Left renal cortex interstitium (tissue), 4 donors: ENCODE measurements at places on chromosomes 1 and 21. TPM values are rescaled to one million over a fixed set of nuclear protein-coding genes. Genes with fewer than 3 reads are reported as not detected.

Gene SMCP
- not detected for polyA plus RNA-seq

GRCh38 chr1:29341936-29342335 lies 105.6 kb downstream of the PTPRU start:
- DNase-seq = no peak

DNA sequence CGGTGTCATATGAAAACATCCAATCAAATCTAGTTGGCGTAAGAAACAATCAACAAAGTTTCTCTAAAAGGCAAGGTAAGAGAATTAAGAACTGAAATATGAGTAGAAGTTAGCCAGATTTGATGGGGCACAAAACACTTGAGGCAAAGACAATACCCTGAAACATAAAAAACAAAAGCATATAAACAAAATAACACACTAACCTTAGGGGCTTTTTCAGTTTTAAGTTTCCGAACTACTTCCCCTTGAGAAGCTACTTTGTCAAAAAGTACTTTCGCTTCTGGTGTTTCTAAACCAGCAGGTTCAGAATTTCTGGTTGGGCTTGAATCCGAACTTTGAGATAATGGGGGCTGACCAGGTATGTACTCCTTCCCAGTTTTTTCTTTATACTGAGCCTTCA lies 57.9 kb downstream of the EPRS1 start:
- DNase-seq = no peak

DNA sequence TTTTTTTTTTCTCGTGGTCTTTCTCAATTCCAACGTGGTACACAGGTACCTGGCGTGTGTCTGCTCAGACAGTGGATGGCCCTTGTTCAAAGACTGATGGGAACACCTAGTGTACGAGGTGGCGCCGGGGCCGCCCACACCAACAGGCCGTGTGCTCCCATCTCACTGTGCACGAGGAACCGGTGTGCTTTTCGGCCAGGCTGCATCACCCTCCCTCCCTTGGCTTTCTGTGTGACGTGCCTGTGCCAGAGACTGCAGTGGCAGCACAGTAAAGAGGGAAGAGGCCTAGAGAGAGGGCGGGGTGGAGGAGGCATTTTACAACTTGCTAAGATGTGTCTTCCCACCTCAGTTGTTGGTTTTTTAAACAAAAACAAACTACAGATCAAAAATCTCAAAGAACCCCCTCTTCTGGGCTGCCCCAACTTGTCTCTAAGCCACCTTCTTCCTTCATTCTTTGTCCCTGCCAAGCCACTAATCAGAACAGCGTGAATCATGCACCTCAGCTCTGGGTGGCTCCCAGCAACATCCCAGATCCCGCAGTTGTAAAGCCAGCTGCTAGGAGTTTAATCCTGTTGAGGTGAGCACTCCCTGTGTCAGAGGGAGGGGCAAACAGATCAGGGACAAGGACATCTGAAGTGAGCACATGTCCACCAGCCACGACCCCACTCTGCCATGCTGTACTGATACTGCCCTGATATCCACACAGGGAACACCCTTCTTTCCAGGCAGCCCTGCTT lies 20.7 kb downstream of the IRF2BP2 start:
- DNase-seq = no peak

DNA sequence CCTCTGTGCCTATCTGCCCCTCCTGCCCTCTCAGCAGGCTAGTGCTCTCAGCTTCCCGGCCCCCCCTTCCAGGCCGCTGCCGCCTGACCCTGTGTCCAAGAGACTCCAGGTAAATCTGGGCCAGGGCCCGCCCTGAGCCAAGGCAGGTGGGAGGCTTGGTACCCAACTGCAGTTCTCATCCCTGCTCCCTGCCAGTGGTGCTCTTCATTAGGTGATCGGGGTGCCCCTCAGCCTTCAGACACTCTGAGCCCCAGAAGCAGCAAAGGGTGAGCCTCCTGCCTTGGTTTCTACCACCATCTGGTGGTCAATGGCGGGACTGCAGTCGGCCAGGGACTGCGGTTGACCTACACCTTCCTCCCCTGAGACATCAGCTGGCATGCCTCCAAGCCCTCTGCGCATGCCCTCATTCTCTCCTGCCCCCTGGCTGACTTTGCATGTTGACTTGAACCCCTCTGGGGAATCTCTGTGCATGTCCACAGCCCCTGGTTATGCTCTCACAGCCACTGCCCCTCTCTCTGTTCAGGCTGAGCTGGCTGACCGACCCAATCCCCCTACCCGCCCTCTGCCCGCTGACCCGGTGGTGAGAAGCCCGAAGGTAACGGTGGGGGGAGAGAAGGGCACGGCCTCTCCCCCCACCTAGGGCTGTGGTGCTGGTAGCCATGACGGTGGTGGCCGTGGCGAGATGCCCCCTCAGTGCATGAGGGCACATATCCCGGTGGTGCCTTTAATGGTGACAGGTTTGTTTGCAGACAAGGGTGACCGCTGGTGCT lies 2.0 kb upstream of the EFNA4 start:
- no peak for DNase-seq

GRCh38 chr1:162094271-162094670 lies 24.8 kb downstream of the NOS1AP start:
- no peak for DNase-seq
